ENCODE measurements at places on chromosomes 7 and 10. TPM values are rescaled to one million over a fixed set of nuclear protein-coding genes. Genes with fewer than 3 reads are reported as not detected.

DNA sequence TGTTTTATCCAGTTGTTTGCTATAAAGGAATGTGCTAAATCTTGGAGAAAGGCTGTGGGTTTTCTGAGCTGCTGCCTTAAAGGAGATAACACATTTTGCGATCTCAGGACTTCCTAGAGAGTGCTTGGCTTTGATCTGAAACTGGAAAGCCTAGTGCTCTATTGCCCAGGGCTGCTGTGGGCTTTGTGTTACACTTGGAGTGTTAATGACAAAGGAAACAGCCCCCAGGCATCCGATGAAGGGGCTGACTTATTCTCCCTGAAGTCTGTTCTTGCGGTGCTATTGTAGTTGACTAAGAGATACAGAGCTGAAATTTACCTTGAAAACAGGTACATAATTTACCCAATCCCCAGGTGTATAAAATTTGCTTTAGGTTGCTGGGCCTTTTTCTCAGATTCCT, 74.5 kb downstream of the SND1 start:
- no peak for DNase-seq

DNA sequence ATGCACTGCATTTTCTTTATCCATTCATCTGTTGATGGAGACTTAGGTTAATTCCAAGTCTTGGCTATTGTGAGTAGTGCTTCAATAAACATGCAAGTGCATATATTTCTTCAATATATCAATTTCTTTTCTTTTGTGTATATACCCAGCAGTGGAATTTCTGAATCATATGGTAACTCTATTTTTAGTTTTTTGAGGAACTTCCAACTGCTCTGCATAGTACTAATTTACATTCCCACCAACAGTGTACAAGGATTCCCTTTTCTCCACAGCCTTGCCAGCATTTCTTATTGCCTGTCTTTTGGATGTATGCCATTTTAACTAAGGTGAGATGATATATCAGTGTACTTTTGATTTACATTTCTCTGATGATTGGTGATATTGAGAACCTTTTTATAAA, 145.2 kb downstream of the LYZL1 start:
- DNase-seq = no peak

- DNase-seq = no peak
Measured at GRCh38 chr10:78659598-78659967, 409.2 kb upstream of the ZMIZ1 start.

GRCh38 chr10:130545122-130545521, 408.9 kb downstream of the GLRX3 start:
- no peak for DNase-seq

DNA sequence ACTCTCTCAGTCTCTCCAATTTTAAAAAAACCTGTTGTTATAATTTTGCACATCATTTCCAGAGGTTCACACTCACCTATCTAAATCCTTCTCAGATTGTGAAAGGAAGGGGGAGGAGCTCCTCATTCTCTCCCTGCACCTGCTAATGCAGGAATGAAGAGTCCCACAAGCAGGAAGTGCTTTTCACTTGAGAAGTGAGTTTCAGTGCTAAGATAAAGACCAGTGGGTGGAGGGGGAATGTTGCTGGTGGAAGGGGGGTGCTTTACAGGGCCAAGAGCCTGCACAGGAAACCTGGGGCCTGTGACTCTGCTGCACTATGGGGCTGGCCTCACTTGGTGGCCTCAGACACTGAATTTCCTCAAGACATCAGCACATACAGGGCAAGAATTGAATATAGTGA, 176.4 kb downstream of the PTPN20 start:
- DNase-seq = no peak

- no peak for DNase-seq
Measured at GRCh38 chr7:24574386-24574785, 1.1 kb downstream of the PALS2 start.

DNA sequence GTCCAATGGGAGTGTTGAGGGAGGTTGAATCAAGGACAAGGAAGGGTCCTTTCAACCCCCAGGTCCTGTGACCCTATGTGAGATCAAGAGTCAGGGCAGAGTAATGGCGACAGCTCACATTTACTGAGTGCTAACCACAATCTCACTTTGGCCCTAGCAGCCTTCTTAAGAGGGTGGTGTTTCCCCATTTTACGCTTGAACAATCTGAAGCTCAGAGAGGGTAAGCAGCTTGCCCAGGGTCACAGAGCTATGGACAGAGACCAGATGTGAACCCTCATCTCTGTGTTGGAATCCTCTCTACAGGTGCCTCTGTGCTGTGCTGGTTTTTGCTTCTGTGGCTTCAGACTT, 102.0 kb downstream of the GRK5 start:
- no peak for DNase-seq

DNA sequence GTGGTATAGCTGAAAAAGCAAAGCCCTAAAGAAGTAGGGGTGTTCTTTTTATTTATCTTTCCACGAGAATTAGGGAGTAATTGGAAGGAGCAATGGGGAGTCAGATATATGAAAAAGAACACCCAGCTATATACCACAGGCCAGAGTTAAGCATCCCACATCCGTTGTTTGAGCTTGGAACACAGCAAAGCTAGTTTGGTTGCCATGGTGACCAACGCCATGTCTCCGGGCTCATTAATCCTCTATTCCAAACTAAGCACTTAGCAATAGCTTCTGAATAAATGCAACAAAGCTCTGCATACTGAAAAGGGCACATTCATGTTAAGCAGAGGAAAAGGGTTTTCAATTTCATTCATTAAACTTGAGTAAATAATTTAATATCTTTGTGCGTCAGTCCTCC, 23.5 kb downstream of the ASB4 start:
- no peak for DNase-seq

- DNase-seq = no peak
Measured at GRCh38 chr7:132004529-132004928, 448.1 kb upstream of the PODXL start.

- DNase-seq = no peak
Measured at GRCh38 chr7:104358446-104359132, 30.2 kb downstream of the LHFPL3 start.

DNA sequence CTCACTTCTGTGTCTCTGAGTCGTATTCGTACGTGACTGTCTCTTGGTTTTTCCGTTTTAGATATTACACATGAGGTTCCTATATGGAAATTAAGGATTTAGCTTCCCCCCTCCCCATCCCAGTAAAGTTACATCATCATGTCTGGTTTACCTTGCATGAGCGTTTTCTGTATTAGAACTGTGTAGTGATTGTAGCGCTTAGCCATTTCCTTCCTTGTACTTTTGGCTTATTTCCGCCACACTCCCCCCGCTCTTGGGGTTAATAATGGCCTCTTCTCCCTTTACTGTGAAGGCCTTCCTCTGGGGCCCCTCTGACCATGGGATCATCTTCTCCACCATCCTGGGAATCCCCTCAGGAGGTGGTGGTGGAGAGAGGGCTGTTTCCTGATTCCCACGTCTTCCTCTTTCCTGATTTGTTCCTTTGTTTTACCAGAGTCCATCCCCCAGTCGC, 27.2 kb upstream of the AP5Z1 start:
- no peak for DNase-seq

Gene SFTPA1
- total RNA-seq = not detected

Gene NUP205
- total RNA-seq = 25.8 TPM

Gene OR2A1
- total RNA-seq = not detected

Gene TMEM273
- 2.7 TPM for total RNA-seq

Gene TAF3
- total RNA-seq = 5.1 TPM

Data from left colon (tissue), 2 donors.